ENCODE measurements at places on chromosomes 13 and 19.

GRCh38 chr13:111275995-111276618 is 44.3 kb upstream of the TEX29 start:
- DNase-seq = no peak

DNA sequence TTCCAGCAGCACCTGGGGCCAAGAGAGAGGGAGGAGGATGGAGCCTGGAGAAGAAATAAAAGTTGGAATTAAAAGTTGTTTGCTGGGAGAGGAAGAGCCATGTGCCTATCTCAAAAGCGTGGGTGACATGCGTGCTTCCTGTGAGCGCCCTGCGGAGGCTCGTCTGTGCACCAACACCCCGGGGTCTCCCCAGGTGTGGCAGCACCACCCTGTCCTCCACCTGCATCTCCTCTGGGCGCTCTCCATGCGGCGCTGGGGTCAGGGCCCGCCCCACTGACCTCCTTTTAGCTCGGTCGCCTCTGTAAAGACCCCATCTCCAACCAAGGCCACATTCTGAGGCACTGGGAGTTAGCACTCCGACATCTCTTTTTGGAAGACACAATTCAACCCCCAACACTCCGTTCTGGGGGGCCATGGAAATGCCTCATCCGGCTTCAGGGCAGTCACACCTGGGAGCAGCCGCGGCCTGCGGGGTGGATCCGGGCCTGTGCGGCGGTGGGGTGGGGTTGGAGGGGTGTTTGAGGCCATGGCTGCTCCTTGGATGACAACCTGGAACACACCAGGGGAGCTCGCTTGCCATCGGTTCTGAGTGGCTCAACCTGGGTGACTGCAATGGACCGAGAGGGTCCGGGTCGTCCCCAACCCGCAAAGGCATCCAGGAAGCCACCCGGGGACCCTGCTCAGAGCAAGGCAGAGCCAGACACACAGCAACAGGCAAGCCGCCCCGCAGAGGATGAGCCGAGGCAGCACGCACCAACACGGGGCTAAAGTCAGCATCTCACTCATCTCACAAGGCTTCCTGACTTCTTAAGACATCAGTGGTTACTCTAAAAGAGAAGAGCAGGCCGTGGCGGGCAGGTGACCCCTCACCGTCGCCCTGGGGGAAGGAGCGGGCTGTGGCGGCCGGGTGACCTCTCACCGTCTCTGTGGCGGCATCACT is 79.4 kb upstream of the MCF2L start:
- no peak for DNase-seq

DNA sequence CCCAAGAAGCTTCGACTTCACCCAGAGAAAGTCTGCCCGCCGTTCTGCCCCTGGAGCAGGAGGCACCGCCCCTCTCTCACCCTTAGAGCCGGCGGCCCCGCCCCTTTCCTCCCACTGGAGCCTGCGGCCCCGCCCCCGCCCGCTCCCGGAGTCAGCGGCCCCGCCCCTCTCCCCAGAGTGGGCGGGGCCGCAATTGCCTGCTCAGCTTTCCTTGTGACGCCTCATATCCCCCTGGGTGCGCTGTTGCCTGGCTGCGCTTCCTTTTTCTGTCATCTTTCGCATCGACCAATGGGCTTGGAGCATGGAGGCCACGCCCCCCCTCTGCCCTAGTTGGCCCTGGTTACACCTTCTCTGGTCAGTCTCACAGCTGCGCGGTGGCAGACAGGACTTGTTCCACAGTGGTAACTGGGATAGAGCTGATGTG is 38.2 kb upstream of the ZNF492 start:
- no peak for DNase-seq

- DNase-seq = no peak
Observed at GRCh38 chr13:71864094-71864985, 2.7 kb downstream of the DACH1 start.

Data from activated T-helper 1 cell treated with anti-CD3 and anti-CD28 coated beads, Interleukin-2, amount 50 U/mL, for 16 hours (primary cell).